ENCODE measurements at places on chromosomes 7 and 10. TPM values are rescaled to one million over a fixed set of nuclear protein-coding genes. Genes with fewer than 3 reads are reported as not detected.

- no peak for DNase-seq
Observed at GRCh38 chr7:157633465-157634185, 296.8 kb downstream of the DNAJB6 start.

- DNase-seq: no peak
Observed at GRCh38 chr7:35253710-35254495, at the start of gene TBX20. TSS of gene TBX20 (minus strand) at chr7:35254100. CDS start at chr7:35253620, 480 bp downstream.

GRCh38 chr7:8255680-8256655 is 6.0 kb downstream of the ICA1 start:
- DNase-seq: no peak

Gene SRGN
- 131 TPM for total RNA-seq

Gene OPALIN
- total RNA-seq: not detected

DNA sequence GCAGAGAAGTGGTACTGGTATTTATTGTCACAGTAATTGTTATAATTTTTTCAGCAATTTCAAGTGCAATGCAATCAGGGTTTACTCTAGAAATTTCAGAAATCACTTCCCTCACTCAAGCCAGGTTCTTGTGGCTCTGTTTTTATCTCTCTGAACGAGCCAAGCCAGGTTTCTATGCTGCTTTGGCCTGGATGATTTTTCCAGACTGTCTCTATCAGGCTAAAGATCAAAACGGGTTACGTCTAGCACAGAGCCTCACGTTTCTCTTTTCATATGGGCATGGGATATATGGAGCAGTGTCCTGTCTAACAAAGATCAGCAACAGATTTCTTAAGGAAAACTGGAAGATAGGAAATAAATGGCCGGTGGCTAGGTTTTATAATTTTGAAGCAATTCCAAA is 1105.3 kb downstream of the NRG3 start:
- DNase-seq: no peak

GRCh38 chr10:29448125-29448524 is 159.3 kb downstream of the LYZL1 start:
- no peak for DNase-seq

Gene DLX6
- total RNA-seq: not detected

DNA sequence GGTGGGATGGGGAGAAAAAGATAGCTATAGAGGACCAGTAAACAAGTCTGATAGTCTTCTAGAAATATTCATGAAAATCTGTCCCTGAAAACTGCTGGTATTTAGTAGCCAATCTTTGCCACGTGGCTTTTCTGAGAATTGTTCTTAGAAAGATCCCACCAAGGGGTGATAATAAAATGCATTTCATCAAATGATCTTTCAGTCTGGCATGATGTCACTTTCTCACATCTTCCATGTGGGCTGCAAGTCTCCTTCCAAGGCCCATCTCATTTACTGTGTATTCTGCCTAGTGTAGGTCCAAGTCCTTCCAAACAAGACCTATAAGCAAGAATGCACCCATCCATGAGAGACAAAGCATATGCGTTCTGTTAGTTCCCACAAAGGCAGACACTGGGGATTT is 226.0 kb downstream of the CHCHD3 start:
- DNase-seq: no peak

- no peak for DNase-seq
Observed at GRCh38 chr10:35092851-35093250, 2.7 kb upstream of the CUL2 start.

DNA sequence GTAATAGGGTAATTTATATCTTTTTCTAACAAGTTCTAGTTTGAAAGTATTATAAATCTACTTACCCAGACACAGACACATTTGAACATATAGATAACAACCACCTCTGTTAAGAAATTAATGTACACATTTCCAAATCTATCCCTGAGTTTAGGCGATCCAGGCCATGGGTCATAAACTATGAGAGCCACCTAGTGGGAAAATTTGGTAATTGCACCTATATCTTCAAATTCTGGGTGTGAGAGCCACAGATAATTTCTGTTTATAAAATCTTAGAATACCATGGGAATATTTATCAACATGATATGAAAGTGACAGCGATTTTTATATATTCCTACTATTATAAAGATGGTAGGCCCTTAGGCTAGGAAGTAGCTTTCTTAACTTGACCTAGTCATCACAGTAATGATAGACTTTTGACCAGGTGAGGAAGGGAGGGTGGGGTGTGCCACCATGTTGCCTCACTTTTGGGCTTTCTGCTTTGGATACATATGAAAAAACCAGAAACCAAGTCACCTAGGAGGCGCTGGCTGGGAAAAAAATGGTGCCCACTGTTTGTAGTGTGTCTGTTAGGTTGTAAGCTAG is 8.0 kb upstream of the EPHA1 start:
- no peak for DNase-seq

- DNase-seq: no peak
Observed at GRCh38 chr7:155835446-155836215, 23.4 kb upstream of the SHH start.

DNA sequence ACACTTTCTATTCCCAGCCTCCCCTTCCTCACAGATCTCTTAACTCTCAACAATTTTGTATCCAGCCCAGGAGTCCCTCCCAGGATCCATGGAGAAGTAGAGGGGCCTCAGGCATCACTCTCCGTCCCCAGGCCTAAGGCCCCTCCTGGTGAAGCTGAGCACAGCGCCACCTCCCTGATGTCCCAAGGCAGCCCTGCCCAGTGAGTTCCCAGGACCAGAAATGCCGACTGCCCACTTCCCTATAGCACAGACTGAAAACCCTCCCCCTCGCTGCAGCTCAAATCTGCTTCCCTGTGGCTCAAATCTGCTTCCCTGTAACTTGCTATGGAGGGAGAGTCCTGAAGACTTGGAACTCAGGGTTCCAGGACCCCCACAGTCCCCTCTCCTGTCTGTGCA is 35.6 kb downstream of the YKT6 start:
- no peak for DNase-seq

GRCh38 chr10:119409906-119410305 is 132.6 kb downstream of the RGS10 start:
- DNase-seq: no peak

Gene ADAM22
- 2.6 TPM for total RNA-seq

Gene ERVW-1
- total RNA-seq: not detected

DNA sequence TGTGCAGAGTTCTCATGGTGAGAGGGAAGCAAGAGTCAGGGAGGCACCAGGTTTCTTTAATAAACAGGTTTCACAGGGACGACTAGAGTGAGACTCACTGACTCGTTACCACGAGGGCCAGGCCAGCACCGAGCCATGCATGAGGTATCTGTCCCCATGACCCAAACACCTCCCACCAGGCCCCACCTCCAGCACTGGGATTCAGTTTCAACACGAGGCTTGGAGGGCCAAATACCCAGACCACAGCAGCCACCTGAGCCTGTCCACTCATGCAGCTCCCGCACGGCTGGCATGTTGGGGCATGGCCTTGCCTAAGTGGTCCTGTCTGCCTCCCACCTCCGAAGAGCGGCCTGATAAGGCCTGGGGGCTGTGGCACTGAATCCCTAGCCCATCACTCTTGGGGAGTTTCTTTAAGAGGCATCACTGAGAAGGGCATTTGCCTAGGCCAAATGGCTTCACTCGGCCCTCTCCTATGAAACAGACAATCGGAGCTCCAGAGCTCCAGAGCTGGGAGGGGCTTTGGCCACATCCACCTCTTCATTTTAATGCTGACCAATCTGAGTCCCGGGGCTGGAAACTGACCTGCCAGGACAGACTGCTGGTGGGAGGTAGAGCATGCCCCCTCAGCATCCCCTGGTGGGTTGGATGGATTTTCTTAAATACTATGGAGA is 157.8 kb downstream of the DNAJB6 start:
- DNase-seq: no peak

Gene EBLN1
- not detected for total RNA-seq

GRCh38 chr10:118800920-118801319 is 46.1 kb upstream of the CACUL1 start:
- DNase-seq: no peak

DNA sequence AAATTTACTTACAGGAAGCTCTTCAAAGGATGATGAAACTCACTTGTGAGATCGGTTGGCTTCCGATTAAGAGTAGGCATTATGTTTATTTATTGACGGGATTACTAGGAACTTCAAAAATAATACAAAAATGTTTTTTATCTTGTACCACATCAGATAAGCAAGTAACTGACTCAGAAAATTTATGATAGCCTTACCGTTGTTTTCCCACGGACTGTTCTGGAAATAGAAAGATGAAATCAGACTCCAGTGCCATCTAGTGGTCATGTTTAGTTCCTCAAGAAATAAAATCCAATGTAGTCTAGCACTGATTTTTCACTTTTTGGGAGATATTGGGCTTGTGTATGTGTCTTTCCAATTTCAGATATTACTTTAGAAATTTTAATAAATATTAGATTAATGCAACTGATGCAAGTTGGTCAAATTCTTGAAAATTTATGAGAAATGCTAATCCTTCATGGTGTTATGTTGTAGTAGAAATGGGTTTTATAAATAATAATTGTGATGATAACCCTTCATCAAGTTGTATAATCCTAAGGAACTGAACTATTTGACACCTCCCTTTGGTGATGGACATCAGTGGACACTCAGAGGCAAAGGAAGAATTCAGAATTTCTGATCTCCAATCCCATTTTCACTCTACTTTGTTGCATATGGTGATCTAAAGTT is 168.8 kb downstream of the TMEM26 start:
- DNase-seq: no peak

GRCh38 chr10:73584737-73585136 is 6.4 kb downstream of the USP54 start:
- no peak for DNase-seq

DNA sequence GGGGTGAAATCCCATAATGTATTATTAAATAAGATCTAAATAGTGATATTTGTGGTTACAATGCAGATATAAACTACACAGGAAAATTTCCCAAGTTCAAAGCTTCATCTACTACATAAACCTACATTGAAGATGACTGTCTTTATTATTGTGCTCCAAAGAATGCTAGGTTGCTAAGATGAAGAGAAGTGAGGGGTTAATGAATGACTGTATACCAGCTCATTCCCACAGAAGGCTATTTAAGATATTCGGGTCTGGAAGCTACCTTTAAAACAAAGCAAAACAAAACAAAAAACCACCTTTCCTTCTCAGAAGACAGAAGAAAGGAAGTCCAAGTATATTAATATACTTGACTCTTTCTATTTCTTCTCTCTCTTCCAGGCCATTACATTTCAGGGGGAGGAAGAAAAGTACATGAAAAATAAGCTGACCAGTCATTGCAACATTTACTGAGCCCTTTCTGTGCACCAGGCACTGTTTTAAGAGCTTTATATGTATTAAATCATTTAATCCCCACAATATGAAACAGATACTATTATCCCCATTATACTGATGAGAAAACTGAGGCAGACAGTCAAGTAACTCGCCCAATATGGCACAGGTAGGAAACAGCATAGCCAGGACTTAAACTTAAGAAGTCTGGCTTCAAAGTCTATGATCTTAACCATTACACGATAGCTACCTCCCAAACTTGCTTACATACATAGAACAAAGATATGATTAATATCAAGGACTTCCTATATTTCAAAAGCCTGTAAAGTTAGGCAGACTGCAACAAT is 48.1 kb downstream of the TNPO3 start:
- no peak for DNase-seq

DNA sequence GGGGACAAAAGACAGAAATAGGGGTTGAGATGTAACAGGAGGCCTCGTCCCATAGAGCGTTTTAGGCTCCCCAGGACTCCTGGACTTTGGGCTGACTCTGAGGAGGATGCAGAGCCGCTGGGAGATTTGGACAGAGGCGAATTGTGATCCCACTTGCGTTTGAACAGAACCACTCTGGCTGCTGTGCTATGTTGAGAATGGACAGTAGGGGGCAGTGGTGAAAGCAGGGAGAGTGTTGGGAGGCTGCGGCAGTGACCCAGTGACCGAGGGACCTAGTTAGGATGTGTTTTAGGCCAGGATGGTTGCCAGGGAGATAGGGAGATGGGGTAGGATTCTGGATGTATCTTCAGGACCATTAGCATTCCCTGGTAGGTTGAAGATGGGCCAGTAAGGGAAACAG is 271.6 kb downstream of the CCDC3 start:
- DNase-seq: no peak

- DNase-seq: no peak
Observed at GRCh38 chr7:47594406-47594805, 12.5 kb upstream of the TNS3 start.

Gene NT5C3A
- 26.5 TPM for total RNA-seq

DNA sequence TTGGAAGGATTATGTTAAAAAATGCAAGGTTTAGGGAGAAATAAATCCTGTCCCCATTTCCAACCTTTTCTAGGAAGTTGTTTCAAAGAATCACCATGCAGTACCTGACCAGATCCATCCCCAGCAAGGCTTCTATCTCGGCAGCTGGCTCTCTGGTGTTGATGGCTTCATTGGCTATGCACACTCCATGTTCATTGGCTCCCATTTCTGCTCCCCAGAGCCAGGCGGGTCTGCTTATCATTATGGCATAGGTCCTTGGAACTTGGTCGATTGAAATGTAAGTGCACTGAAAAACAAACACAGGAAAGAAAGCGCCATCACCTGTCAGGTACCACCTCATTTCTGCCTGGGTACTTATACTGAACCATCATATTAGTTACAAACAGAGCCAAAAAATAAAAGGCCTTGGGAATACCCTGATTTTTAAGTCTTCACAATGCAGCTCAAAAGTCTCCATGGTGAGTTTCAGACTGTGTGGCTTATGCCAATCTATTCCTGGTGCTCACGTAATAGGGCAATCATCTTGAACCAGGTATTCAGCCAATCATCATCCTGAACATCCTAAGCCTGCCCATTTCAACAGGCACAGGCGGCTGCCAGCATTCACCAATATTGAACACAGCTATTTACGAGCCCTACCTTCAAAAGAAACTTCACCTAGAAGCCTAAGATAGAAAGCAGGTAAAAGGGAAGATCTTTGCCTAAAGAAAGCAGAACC is 34.4 kb downstream of the SCRN1 start:
- no peak for DNase-seq

Gene BTBD16
- 2.1 TPM for total RNA-seq

Gene TMEM26
- 1.3 TPM for total RNA-seq

Gene EBF3
- total RNA-seq: not detected

GRCh38 chr10:2414039-2414438 is 653.3 kb upstream of the PFKP start:
- DNase-seq: peak; percentile 20

- no peak for DNase-seq
Observed at GRCh38 chr7:97858221-97858620, 14.0 kb downstream of the ASNS start.

DNA sequence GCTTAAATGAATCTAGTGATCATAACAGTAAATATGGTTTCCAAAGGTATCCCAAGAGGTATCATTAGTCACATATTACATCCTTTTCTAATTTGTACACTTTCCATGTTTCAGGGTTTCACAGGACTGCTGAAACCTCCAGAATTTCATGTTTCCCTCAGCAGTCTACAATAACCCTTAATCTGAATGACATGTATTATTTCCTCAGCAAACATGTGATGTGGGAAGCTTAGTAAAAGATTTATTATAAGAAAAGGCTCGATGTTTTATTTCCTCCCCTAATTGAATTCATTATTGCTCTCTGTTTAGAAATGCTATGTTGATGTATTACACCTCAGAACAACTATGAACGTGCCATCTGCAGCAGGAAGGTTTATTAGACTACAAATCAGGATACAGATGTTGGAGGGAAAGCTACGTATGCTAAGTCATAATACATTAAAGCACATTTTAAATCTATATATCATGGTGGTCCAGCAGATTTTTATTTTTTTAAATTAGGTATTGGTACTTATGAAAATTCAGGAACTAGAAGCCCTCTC is 52.5 kb upstream of the SKAP2 start:
- DNase-seq: no peak

Measured in left lung (tissue), 14 donors.